Activated T-helper 1 cell treated with anti-CD3 and anti-CD28 coated beads, Interleukin-12 subunit alpha, Interleukin-12 subunit beta, Interleukin-2, Interleukin-4 antibody, amounts not matched to agents 30 ng/mL and 10 ng/mL and 1 ng/mL, durations not matched to agents 14 hours and 24 hours and 36 hours (primary cell): ENCODE measurements at places on chromosomes 5 and 9. TPM values are rescaled to one million over a fixed set of nuclear protein-coding genes. Genes with fewer than 3 reads are reported as not detected.

GRCh38 chr5:96253140-96253539, 179.9 kb downstream of the PCSK1 start:
- H3K27ac ChIP-seq: no peak overlapping the region
- no peaks in the 10 kb centered on the region for H3K36me3 ChIP-seq
- no peak overlapping the region for H3K4me3 ChIP-seq
- no peaks in the 10 kb centered on the region for H3K4me1 ChIP-seq
- H3K27me3 ChIP-seq: peaks cover 11% of the 10 kb centered on the region
- no peak for DNase-seq

- H3K36me3 ChIP-seq: peaks cover 5% of the 10 kb centered on the region
- no peaks in the 10 kb centered on the region for H3K27me3 ChIP-seq
- H3K4me3 ChIP-seq: no peak overlapping the region
- H3K27ac ChIP-seq: no peak overlapping the region
These were observed 197.1 kb upstream of the NR3C1 start for GRCh38 chr5:143600396-143601075.

- no peak overlapping the region for H3K27ac ChIP-seq
- DNase-seq: no peak
- no peaks in the 10 kb centered on the region for H3K4me1 ChIP-seq
- no peaks in the 10 kb centered on the region for H3K27me3 ChIP-seq
- H3K4me3 ChIP-seq: no peak overlapping the region
These were observed 193.7 kb upstream of the NREP start for GRCh38 chr5:111950660-111951059.

DNA sequence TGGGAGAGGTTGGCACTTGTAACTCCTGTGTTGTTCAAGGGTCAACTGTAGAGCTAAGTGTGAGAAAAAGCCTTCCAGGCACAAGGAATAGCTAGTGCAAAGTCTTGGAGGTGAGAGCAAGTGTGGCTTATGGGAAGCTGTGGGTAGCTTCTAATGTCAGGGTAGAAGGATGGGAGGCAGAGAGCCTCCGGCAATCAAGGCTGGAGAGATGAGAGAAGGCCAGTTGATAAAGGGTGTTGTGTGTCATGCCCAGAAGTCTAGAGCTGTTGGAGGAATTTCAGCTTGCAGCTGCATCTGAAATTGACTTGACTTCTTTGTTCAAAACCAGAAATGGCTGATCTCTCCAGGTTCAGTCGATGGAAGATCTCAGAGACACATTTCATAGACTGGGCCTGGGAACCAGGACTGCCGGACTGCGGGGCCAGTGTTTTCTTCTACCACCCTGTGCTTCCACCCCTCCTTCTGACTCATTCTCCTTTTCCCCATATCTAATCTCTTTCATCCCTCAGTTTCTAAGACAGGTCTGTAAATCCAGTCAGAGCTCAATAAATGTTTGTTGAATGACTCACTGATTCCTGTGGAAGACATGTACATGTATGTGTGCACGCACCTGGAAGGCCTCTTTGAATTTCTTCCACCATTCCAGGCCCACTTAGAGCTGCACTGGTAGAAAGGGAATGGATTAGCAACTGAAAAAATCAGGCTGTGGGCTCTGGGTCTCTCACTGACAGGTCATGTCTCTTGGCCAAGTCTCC, 67.8 kb upstream of the KLF4 start:
- H3K4me1 ChIP-seq: no peaks in the 10 kb centered on the region
- no peaks in the 10 kb centered on the region for H3K27me3 ChIP-seq
- DNase-seq: no peak
- H3K27ac ChIP-seq: no peak overlapping the region
- no peak overlapping the region for H3K4me3 ChIP-seq

DNA sequence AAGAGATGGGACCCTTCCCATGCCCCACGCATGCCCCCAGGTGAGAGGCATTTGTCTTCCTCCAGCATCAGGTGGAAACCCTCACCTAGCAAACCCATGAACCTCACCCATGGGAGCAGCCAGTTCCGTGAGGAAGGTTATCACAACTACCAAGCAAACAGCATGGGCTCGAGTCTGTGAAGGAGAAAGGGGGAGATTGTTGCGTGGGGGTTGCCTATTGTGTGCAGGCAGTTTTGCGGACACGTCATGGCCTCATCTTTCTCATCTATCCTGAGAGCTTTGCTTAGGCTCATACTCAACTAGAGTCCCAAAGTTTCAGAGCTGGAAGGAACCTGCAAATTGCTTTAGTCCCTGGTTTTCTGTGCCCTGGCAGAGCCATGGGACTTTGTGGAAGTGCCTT, 73.6 kb upstream of the TGFBR1 start:
- peaks cover 5% of the 10 kb centered on the region for H3K27me3 ChIP-seq
- DNase-seq: no peak
- H3K4me1 ChIP-seq: peaks cover 51% of the 10 kb centered on the region
- H3K4me3 ChIP-seq: no peak overlapping the region
- H3K36me3 ChIP-seq: peaks cover 5% of the 10 kb centered on the region

DNA sequence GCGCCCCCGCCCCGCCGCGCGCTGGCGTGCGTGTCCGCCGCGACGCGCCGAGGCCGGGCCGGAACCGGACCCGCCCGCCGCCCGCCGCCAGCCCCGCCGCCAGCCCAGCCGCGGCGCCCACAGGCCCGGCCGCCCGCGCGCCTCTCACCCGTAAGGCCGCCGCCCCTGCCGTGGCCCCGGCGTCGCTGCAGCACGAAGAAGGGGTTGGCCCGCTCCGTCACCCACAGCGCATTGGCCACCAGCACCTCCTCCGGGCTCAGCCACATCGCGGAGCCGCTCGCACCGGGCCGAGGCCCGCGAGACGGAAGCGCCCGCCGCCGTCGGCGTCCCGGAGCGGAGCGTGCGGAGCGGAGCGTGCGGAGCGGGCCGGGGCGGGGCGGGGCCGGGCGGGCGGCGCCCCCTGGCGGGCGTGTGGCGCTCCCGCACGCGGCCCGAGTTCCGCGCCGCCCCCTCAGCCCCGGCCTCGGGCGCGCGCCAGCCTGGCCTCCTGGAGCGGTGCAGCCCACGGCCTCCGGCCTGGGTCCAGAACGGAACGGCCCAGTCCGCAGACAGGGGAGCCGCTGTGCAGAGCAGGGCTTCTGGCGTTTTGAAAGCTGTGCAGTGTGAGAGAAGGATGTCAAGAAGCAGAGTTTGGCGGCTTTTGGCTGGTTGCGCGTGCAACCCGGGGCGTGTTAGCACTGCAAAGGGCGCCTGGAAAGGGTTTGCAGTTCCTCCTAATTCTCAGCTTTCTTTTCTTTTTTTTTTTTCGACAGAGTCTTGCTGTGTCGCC, at the start of gene TBC1D9B:
Gene TBC1D9B (minus strand): TSS at position 342 of the 769 bp plus-strand sequence. CDS start 76 bp downstream, at position 266.
- peaks cover 2% of the 10 kb centered on the region for H3K27me3 ChIP-seq

CCNJL gene
- total RNA-seq: not detected in 2 replicates

TAS2R1 gene
- not detected in 2 replicates for total RNA-seq

NR5A1 gene
- total RNA-seq: not detected in 2 replicates
